ENCODE measurements at places on chromosomes 7 and 10.

GRCh38 chr10:14394179-14394578 lies 63.5 kb upstream of the FRMD4A start:
- no peak for DNase-seq

DNA sequence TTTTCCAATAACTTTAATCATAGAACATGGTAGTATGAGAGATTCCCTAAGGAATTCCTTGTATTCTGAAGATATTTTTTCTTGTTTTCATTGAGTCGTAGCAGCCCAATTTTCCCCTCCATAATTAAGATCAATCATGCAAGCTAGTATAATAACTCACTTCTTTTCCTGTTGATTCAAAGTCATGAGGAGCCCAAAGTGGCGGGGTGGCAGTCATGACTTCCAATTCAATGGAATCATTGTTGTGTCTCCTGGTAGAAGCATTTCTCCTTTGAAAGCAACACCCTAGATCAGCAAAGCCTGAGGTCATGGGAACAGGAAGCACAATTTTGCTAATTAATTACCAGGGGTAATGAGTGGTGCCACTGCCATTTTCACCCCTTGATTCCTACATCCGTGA lies 77.6 kb upstream of the MAGI2 start:
- no peak for DNase-seq

GRCh38 chr7:114720725-114721124 lies 201.2 kb upstream of the MDFIC start:
- DNase-seq, result no peak

- DNase-seq, result no peak
Measured at GRCh38 chr7:91519241-91520158, 255.3 kb downstream of the FZD1 start.

GRCh38 chr7:37643876-37644275 lies 39.7 kb upstream of the GPR141 start:
- DNase-seq, result no peak

GRCh38 chr10:72753760-72754231 lies 61.9 kb downstream of the MCU start:
- DNase-seq, result no peak

DNA sequence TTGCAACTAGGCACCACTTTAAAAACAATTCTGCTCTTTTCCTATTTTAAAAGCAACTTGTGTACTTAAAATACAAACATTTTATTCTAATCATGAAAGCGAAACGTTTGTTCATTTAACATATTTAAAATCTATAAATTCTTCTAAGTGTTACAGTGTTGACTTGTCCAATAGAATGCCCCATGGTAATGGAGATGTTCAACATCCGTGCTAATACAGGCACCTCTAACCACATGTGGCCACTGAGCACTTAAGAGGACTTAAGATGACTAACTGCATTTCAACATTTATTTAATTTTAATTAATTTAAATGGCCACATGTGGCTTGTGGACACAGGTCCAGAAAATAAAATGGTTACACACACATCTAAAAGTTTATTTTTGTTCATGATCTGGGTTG lies 115.1 kb downstream of the TPK1 start:
- no peak for DNase-seq

GRCh38 chr10:131746241-131746711 lies 154.5 kb upstream of the PPP2R2D start:
- DNase-seq, result no peak
